Gastrocnemius medialis (tissue), 4 donors: ENCODE measurements at places on chromosomes 7 and 10.
A peak's percentile ranks its signal among the peaks of the same experiment; 100 is the strongest.

- no peak for DNase-seq
Measured at GRCh38 chr7:132533916-132534315, 42.4 kb downstream of the PLXNA4 start.

GRCh38 chr7:121480058-121480457 lies 84.0 kb upstream of the FAM3C start:
- no peak for DNase-seq

- peak; percentile 15 for DNase-seq
Measured at GRCh38 chr7:122143376-122143750, 686 bp downstream of the AASS start.

- no peak for DNase-seq
Measured at GRCh38 chr10:42476101-42476500, 162.3 kb downstream of the ZNF33B start.

- no peak for DNase-seq
Measured at GRCh38 chr7:112580717-112581435, 100.1 kb downstream of the LSMEM1 start.

DNA sequence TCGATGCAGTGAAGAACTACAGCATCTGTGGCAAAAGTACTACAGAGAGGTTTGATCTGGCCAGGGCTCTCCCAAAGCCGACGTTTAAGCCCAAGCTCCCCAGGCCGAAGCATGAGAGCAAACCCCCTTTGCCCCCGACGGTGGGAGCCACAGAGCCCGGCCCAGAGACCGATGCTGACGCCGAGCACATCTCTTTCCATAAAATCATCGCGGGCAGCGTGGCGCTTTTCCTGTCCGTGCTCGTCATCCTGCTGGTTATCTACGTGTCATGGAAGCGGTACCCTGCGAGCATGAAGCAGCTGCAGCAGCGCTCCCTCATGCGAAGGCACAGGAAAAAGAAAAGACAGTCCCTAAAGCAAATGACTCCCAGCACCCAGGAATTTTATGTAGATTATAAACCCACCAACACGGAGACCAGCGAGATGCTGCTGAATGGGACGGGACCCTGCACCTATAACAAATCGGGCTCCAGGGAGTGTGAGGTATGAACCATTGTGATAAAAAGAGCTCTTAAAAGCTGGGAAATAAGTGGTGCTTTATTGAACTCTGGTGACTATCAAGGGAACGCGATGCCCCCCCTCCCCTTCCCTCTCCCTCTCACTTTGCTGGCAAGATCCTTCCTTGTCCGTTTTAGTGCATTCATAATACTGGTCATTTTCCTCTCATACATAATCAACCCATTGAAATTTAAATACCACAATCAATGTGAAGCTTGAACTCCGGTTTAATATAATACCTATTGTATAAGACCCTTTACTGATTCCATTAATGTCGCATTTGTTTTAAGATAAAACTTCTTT lies 2.3 kb downstream of the LRRTM3 start:
- DNase-seq, result no peak
